Activated T-cell treated with anti-CD3 and anti-CD28 coated beads, Interleukin-2, amount 50 U/mL, for 72 hours (primary cell): ENCODE measurements at places on chromosomes 3 and 15.
A peak's percentile ranks its signal among the peaks of the same experiment; 100 is the strongest.

DNA sequence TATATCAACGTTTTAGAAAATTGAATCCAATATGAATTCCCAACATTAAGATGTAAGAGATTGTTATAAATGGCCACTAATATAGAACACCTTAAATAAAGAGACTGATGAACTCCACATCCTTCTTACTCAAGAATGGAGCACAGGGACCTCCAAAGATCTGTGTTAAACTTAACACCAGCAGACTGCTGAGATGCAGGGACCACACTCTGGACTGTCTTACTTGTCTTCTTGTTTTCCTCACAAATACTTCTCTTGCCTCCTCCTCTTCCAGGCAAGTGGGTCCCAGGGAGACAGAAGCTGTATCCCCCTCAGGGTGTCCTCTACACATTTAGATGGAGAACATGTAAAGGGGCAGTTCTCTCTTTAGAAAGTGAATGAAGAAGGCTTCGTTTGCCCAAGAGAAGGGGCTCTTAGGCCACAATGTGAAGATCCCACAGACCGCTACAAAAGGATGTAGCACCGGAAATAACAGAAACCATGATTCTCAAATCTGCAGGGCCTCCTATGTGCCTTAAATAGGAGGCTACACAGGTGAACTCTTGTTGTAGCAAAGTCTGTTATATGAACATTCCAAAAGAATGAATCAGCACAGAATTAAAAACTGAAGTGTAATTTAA, 52.2 kb downstream of the SATB1 start:
- DNase-seq, result no peak

DNA sequence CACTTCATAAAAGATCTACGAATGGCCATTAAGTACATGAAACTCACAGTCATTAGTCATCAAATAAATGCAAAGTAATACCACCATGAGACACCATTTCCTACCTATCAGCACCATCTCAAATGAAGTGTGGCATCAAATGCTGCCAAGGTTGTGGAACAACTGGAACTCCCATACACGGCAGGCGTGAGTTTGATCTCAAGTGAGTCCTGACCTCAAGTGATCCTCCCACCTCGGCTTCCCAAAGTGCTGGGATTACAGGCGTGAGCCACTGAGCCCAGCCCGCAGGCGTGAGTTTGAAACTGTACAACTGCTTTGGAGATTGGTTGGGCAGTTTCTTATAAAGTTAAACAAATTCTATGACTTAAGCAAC, 28.8 kb upstream of the HDAC11 start:
- DNase-seq, result peak; percentile 8

DNA sequence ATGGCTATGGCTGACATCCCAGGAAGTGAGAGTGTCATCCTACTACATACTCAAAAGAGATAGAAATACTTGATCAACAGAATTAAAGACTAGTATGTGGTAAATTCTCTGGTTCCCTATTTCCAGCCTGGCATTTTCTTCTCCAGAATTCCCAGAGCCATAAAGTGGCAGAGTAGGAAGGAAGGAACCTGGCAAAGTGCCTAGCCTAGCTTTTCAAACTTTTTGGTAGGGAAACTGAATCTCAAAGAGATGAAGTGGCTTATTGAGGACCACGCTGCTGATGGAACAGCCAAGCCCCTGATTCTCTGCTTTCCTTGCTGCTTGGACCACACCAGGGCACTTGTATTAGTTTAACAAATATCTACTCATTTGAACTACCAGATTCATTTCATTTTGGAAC, 312.4 kb upstream of the RORA start:
- DNase-seq, result no peak

- no peak for DNase-seq
These were observed 277.1 kb downstream of the MAGI1 start for GRCh38 chr3:65761446-65762234.

DNA sequence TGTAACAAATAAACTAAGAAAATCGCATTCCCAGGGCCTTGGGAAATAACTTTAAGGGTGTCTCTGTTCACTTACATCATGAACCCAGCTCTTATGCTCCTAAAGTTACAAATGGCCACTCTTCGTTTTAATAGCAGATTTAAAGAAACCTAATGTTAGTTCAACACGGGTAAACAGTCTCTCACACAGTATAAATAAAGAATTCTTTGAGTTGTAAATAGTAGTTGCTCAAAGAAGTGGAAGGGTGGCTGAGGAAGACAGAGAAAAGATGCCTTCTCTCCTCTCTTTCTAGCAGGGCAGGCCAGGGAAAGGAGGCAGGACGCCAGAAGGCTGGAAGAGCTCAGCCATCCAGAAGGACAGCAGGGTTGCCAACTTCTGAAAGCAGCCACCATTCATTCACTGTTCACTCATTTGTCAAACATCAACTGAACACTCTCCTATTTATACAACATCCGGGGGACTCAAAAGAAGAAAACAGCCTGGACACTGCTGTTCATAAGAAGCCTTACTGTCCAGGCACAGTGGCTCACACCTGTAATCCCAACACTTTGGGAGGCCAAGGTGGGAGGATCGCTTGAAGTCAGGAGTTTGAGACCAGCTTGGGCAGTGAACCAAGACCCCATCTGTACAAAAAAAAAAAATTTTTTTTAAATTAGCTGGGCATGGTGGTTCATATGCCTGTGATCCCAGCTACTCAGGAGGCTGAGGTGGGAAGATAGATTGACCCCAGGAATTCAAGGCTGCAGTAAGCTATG, 47.3 kb downstream of the WWTR1 start:
- DNase-seq, result no peak
